ENCODE measurements at places on chromosomes 2 and 18. TPM values are rescaled to one million over a fixed set of nuclear protein-coding genes. Genes with fewer than 3 reads are reported as not detected.

The PMAIP1 gene
- 18.0 TPM for total RNA-seq

The STPG4 gene
- not detected for total RNA-seq

The ST6GAL2 gene
- 17.5 TPM for total RNA-seq

The ZNF385B gene
- total RNA-seq: 0.18 TPM

The PROKR1 gene
- total RNA-seq: 0.03 TPM

The DNAH7 gene
- total RNA-seq: 1.4 TPM

The LCT gene
- total RNA-seq: 0.03 TPM

The ZSWIM2 gene
- total RNA-seq: not detected

The DCDC2C gene
- total RNA-seq: not detected

Data from A549 treated with GW870086 at 1 μM for 4 hours (cell line).